ELR (cell line): ENCODE measurements at places on chromosomes 3 and 15.

- DNase-seq, result no peak
These were observed 59.4 kb upstream of the TMC3 start for GRCh38 chr15:81433462-81433861.

- peak; percentile 66 for DNase-seq
These were observed 371.7 kb upstream of the GBE1 start for GRCh38 chr3:82133070-82133606.

DNA sequence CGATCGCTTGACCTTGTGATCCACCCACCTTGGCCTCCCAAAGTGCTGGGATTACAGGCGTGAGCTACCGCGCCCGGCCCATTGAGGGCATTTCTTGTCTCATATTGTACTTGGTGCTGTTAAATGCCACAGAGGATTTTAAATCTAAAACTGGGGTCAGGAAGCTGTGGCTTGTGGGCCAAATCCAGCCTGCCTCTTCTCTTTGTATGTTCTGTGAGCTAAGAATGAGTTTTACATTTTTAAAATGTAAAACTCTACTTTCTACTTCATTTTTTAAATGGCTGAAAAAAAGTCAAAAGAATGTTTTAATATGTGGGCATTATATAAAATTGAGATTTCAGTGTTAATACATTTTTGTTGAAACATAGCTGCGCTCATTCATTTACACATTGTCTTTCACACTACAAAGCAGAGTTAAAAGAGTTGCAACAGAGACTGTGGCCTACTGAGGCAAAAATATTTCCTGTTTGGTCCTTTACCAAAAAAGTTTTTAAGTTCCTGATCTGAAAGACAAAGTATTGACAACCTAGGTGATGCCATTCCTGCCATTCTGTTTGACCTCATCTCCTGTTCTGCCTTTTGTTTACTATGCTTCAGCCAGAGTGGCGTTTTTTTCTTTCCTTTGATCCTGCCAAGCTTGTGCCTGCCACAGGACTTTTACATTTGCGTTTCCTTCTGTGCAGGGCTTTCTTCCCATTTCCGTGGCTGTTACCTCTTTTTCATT is 50.4 kb downstream of the PDCD6IP start:
- DNase-seq, result no peak

DNA sequence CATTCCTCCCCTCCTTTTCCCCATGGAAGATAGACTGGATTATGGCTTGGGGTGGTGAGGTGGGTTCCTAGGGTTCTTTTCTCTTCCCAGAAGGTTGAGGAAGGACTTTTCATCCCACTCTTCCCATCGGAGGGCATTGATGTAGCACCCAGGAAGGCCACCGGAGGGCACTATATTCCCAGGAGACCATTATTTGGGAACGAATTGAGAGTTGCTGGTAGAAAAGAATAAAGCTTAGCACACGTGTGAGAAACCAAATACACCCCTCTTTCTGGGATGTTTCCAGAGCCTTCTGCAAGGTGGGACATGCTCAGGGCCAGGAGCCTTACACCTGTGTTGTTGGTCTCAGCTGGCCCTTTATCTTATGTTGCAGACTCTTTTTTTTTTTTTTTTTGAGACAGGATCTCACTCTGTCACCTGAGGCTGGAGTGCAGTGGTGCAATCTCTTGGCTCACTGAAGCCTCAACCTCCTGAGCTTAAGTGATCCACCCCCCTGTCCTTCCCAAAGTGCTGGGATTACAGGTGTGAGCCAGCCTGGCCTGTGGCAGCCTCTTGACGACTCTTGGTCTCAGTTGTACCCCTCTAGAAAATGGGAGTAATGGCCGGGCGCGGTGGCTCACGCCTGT is 6.3 kb upstream of the CDC25A start:
- DNase-seq, result peak; percentile 73

- no peak for DNase-seq
These were observed 267.0 kb downstream of the PTPRG start for GRCh38 chr3:61828184-61828874.

DNA sequence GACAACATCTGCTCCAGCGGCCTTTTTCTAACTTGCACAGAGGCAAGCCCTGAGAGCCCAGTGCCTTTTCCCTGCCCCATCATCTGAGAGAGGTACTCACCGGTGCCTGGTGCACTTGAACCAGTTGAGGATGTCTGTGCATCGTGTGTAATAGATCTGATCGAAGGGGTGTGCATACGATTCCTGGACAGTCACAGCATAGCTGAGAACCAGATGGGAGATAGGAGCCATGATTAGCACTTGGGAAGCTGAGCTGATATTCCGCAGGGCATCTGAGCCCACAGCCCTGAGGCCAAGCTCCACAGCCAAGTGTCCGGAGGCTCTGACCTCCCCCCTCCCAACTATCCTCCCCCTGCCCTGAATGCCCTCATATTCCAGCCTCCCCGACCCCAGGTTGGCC is 129.8 kb downstream of the MEGF11 start:
- no peak for DNase-seq

DNA sequence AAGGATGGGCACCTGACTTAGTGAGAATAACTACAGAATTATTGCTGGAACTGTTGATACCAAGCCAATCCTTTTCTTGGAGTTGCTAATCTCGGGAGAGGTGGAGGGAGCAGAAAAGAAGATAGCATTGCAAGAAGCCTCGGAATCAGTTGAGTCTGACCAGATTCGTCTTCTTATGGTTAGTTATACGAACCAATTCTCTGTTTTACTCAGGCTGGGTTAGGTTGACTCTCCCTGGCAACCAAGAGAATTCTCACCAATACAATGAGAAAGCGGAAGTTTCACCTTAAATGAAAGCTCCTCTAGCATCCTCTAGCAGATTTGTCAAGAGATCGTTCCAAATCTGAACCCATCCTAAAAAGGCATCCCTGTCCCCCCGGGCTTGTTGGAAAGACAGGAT is 43.5 kb upstream of the UBE2E1 start:
- no peak for DNase-seq

- DNase-seq, result no peak
These were observed 1121.2 kb downstream of the NSUN3 start for GRCh38 chr3:95184038-95184437.

DNA sequence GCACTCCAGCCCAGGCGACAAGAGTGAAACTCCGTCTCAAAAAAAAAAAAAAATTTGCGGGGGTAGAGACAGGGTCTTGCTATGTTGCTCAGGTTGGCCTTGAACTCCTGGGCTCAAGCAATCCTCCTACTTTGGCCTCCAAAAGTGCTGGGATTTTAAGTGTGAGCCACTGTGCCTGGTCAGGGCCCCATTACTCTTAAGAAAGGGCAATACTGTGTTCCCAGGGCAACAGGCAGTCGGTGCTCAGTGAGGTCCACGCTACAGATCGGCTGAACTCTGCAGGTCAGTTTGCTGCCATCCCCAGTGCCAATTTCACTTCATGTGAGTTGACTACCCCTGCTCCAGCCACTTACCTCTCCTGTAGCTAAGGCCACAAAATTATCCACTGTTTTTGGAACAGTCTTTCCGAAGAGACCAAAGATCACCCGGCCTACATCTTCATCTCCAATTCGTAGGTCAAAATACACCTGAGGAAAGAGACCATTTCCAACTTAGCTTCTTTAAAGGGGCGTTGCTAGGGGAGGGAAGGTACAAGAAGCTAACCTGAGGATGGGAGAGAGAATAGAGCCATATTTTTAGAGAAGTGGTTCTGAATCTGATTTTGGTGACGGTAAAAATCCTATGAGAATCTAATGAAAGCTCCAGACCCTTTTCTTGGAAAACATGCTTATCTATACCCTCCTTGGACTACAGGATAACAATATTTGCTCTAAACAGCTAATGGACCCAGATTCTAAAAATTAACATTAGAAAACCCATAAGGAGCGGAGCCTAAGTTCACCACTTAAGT is 939 bp downstream of the PPIB start:
- DNase-seq, result peak; percentile 13

DNA sequence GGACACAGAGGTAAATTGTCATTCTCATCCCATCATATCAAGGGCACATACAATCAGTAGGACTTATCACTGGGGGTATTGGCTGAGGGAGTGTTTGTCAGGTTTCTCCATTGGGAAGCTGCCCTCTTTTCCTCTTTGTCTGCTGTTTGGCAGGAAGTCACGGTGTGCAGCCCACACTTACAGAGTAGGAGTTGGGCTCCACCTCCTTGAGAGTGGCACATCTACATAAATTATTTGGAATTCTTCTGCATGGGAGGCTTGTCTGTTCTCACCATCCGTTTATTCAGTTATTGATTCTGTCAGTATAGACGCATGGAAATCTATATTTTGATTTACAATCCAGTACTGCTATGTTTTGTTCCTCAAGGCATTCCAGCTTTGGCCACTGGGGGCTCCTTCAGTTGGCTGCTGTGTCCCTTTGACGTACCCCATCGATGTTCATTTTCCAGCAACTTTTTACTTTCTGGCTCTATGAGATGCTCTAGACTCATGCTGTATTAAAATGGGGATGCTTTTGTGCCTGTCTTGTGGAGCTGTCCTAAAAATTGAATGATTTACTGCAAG is 200.3 kb downstream of the SLCO3A1 start:
- no peak for DNase-seq

DNA sequence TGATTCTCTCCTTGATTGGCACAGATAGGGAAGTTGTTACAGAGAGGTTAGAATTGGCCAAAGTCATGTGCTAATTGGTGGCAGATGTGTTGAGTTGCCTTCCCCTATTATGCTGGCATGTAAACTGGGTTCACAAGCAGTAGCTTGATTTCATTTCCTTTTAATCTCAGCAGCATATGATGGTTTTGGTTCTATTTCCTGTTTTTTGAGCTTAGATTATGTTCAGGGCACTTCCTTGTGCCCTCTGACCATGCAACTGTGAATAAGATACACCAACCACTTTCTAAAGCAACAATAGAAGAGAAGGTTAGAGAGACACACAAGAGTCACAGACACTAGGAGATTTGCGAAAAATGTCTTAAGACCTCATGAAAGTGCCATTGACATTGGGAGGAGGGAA is 16.5 kb downstream of the HPS3 start:
- DNase-seq, result no peak

DNA sequence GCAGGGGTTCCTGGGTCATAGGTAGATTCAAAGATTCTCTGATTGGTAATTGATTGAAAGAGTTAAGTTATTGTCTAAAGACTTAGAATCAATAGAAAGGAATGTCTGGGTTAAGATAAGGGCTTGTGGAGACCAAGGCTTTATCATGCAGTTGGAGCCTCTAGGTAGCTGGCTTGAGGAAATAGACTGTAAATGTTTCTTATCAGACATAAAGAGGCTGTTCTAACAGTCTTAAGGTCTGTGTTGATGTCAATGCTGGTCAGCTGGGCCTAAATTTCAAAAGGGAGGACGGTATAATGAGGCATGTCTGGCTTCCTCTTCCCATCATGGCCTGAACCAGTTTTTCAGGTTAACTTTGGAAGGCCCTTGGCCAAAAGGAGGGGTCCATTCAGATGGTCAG is 48.9 kb downstream of the GASK1A start:
- DNase-seq, result no peak

DNA sequence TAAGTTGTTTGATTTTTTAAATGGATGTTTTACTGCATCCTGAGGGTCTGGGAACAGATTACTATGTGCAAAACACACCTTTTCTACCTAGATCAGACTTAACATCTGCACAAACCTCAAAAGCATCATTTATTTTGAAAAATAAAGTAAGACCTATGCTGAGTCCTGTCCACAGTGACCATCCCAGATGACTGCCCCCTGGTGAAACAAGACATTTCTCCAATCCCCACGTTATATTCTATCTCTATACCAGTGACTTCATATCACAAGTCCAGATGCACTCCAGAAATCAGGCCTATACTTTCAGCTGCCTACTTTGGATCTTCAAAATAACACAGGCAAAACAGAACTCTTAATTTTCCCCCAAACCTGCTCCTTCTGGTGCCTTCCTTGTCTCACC is 143.2 kb downstream of the P2RY1 start:
- DNase-seq, result no peak

- DNase-seq, result no peak
These were observed 142.9 kb downstream of the ADAM10 start for GRCh38 chr15:58606577-58607080.

DNA sequence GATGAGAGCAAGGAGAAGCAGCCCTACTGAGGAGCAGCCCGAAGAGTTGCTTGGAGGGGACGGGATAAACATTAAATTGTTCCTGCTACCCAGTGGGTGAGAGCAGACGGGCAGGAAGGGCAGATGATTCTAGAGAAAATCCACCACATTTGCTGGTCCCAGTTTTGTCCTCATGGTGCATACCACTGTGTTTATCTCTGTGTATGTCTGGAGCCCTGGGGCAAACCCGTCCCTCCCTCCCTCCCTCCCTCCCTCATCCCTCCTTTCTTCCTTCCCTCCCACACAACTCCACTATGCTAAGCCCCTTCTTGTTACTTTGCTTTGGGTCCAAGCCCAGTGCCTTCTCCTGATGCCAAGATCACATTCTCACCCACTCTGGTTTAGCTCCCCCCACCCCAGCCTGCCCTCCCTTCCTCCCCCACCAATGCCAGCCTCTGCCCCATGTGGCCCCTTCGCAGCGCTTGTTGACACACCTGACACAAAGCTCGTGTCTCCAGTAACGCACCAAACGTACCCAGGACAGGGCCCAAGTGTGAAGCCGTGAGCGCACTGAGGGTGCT is 194.8 kb downstream of the ATP10A start:
- DNase-seq, result no peak

- DNase-seq, result no peak
These were observed 59.8 kb downstream of the RASA2 start for GRCh38 chr3:141546586-141546985.

DNA sequence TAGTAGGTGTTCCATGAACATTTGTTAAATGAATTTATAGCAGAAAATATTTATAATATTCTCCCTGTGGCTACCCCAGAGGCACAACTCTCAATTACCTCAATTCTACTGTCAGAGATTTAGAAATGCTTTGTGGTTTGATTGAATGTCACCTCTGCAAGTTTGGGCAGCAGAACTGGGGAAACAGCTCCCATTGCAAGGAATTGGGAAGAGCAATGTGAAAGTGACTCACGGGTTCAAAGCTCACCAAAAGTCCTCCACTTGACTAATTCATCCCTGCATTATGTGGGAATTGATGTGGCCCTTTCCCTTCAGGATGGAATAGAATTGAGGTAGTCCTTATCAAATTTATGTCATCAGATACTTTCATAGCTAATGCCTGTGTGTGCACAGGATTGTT is 562.7 kb downstream of the MFSD1 start:
- no peak for DNase-seq

DNA sequence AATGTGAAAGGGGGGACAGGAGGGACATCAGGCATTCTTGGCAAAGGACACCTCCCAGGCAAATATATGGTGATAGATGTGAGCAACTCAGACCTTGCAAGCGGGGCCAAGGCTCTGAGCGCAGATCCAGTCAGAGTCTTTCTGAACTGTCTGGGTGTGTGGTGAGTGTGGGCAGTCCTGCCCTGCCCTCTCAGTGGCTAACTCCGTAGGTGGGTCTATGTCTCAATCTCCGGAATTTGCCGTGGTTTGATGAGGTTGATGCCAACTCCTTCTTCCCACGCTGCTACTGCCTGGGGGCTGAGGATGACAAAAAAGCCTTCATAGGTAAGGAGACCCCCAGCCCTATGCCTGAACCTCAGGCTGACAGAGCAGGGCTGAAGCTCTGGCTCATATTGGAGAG is 7.4 kb downstream of the TTLL3 start:
- DNase-seq, result no peak

- peak; percentile 50 for DNase-seq
These were observed 157.9 kb downstream of the FOXP1 start for GRCh38 chr3:71425491-71426071.
